ENCODE measurements at places on chromosomes 16 and 17. TPM values are rescaled to one million over a fixed set of nuclear protein-coding genes. Genes with fewer than 3 reads are reported as not detected.

The ZG16B gene
- polyA plus RNA-seq = 2.6 TPM

The PKD1 gene
- 16.4 TPM for polyA plus RNA-seq

The CHMP6 gene
- polyA plus RNA-seq = 14.5 TPM

The NEUROD2 gene
- polyA plus RNA-seq = not detected
